ENCODE measurements at places on chromosomes 5 and 9.

GRCh38 chr5:172548311-172548731 lies 92.7 kb upstream of the NEURL1B start:
- DNase-seq = no peak

DNA sequence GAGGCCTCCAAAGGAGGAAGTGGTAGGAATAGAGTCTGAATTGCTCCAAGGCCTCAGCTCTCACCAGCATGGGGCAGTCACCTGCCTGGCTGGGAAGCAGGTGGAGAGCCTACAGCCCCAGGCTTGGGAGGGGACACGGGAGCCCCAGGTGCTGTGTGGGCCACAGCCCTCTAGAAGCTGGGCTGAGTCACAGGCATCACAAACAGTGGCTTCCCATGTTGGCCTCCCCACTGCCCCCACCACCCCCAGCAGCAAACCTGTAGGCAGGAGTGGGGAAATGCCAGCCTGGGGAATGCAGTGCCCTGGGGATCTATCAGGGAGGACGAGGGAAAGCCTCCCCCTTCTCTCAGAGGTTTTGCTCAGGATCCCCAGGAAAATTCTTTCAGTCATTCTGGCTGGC lies 309.6 kb downstream of the SLIT3 start:
- no peak for DNase-seq

- no peak for DNase-seq
Measured at GRCh38 chr9:131628459-131629225, 83.3 kb downstream of the PRRT1B start.

GRCh38 chr9:14258156-14258555 lies 55.8 kb downstream of the NFIB start:
- no peak for DNase-seq

DNA sequence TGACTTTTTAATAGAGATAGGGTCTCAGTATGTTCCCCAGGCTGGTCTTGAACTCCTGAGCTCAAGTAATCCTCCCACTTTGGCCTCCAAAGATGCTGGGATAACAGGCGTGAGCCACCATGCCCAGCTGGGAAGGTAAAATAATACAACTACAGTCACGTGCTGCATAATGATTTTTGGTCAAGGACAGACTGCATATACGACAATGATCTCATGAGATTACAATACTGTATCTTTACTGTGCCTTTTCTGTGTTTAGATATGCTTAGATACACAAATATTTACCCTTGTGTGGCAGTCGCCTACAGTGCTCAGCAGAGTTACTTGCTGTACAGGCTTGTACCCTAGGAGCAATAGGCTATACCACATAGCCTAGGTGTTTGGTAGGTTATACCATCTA lies 14.2 kb upstream of the IRF1 start:
- no peak for DNase-seq

GRCh38 chr5:93807846-93808245 lies 66.4 kb upstream of the POU5F2 start:
- no peak for DNase-seq

DNA sequence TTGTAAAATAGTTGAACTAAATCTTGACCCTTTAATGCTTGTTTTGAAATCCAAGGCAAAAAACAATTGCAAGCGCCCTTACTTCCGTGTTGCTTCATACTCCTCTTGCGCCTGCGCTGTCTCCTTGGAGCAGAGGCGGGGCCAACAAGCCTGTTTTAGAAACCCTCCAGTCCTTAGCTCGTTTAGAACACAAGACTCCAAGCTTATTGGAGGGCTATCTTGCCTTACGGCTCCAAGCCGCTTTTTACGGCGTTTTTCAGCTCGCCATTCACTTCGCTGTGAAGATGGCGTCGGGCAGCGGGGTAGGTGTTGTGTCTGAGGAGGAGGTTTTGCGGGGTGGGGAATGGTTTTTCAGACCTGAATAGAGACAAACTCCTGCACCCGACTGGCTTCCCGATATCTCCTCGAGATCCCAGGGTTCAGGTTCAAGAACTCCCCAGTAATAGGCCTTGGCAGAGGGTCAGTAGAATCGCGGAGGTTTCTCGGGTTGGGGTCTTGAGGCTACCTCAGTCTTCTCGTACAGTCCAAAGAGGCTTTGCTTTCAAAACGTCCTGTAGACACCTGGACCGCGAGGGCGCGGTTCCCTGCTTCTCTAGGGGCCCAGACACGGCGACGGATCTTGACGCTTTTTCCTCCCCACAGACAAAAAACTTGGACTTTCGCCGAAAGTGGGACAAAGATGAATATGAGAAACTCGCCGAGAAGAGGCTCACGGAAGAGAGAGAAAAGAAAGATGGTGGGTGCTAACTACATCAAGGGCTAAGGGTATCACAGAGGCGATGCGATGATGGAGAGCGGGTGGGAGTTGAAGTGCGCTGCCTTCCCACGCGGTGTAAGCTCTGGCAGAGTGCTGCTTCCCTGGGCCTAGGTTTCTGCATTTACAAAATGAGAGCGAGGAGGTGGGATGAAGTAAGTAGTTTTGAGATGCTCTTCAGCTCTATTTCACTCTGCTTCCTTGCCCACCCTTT lies at the start of gene ZMAT2:
Gene ZMAT2, plus strand, starts transcription at position 271 of the 968 bp plus-strand sequence. Its CDS starts 14 bp downstream, at position 285.
- peak; percentile 98 for DNase-seq
